ENCODE measurements at places on chromosomes 3 and 15.

GRCh38 chr15:40911141-40911540 lies 16.9 kb downstream of the VPS18 start:
- DNase-seq = no peak

DNA sequence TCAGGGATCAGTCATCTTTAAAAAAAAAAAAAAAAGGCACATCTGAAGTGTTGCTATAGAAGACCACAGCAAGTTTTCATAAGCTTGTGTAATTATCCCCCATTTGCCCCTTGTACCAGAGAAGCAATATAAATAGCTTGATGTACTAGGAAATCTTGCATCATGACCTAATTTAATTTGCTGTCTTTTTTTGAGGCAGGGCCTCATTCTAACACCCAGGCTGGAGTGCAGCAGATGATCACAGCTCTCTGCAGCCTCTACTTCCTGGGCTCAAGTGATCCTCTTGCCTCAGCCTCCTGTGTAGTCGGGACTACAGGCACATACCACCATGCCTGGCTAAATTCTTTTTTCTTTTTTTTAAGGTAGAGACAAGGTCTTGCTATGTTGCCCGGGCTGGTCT lies 88.7 kb downstream of the ARIH1 start:
- no peak for DNase-seq

DNA sequence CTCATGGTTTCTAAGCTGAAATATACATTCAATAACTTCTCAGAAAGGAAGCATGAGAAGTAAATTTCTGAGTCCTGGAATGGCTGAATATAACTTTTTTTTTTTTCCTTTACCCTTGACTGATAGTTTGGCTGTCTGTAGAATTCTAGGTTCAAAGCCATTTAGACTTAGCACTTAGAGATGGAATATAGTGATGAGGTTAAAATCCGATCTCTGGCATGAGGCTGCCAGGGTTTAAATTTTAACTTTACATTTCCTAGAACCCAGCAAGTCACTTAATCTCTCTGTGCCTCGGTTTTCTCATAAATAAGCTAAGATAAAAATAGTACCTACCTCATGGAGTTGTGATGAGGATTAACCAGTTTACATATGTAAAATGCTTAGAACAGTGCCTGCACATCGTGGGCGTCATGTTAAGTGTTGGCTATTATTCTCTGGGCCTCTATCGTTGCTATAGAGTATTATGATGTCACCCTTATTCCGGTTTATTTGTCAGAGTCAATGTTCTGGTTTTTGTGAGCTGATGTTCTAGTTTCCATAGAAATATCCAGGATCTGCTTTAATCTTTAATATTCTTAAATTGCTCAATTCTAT lies 199.8 kb upstream of the TLE3 start:
- DNase-seq = no peak

- no peak for DNase-seq
Measured at GRCh38 chr3:139353920-139354556, 10.2 kb downstream of the MRPS22 start.

DNA sequence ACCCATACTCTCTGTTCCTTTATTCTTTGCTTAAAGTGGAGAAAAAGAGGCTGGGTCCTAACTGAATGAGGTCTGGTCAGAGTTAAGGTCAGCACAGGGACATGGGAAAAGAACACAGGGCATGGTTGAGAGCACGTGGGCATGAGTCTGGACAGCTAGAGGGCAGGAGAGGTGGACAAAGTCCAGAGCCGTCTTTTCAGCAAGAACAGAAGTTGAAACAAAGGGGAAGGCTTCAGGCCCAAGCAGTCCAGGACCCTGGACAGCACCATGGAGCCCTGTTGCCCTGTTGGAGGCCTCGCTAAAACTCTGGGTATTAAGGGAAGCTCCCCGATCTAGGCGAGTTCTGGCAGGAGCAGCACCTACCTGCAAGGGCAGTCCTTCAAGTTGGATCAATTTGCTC lies 50.7 kb downstream of the XYLB start:
- DNase-seq = peak; percentile 3

DNA sequence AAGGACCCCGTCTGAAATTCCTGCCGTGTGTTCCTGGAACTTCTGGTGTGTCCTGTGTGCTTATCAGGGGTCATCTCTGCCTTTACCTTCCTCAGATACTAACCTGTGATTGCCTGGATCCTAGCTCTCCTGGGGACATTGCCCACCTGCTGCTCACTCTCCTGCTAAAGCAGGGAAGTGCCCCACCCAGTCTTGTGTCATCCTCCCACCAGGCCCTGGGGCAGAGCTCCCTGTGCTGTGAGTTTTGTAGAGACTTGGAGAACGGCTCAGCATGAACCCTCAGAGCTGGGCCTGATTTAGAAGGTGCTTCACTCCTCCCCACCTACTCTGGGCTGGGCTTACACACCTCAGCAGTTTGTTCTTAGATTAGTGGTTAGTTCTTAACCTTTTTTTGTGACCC lies 3.8 kb upstream of the TMEM44 start:
- no peak for DNase-seq

DNA sequence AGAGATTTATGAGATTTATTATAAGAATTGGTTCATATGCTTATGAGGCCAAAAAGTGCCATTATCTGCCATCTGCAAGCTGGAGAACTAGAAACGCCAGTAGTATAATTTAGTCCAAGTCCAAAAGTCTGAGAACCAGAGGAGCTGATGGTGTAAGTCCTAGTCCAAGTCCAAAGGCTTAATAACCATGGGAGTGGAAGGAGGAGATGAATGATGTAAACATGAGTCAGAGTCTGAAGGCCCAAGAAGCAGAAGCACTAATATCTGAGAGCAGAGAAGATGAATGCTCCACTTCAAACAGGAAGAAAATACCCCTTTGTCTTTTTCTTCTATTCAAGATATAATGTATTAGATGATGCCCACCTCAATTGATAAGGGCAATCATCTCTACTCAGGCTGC lies 185.7 kb downstream of the CGGBP1 start:
- no peak for DNase-seq

- no peak for DNase-seq
Measured at GRCh38 chr3:179599531-179599930, 4.9 kb downstream of the MRPL47 start.

DNA sequence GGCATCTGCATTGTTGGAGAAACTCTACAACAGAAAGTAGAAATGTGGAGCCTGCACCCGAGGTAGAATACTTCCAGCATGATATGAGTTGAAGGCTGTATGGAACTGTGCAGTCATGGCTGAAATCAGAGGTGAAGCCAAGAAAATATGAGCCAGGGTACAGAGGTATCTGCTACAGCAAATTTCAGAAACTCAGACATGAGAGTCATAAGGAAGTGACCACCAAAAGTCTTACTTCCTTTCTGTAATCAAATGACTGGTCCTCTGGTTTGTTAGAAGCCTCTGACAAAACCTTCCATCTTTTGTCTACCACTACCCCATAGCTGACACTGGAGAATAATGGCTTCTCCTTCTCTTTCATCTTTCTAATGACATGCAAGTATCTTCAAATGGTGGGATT lies 159.4 kb downstream of the TMEM108 start:
- no peak for DNase-seq

DNA sequence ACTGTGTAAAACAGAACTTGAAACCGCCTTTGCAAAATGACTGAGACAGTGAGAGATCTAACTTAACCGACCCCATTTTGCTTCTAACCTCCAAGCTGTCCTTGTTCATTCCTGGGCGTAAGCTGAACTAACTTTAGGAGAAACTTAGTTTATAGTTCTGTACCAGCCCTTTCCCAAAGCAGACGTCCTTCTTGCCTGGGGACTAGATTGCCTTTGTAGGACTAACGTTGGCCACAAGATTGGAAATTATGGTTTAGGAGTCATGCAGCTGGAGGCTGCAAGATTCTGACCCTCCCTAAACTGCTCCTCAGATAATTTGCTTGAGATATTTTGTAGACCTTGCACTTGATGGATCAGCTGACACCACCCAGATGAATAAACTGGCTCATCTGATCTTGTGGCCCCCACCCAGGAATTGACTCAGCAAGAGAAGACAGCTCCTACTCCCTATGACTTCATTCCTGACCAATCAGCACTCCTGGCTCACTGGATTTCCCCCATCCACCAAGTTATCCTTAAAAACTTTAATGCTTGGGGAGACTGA lies 219.9 kb upstream of the PROK2 start:
- no peak for DNase-seq

DNA sequence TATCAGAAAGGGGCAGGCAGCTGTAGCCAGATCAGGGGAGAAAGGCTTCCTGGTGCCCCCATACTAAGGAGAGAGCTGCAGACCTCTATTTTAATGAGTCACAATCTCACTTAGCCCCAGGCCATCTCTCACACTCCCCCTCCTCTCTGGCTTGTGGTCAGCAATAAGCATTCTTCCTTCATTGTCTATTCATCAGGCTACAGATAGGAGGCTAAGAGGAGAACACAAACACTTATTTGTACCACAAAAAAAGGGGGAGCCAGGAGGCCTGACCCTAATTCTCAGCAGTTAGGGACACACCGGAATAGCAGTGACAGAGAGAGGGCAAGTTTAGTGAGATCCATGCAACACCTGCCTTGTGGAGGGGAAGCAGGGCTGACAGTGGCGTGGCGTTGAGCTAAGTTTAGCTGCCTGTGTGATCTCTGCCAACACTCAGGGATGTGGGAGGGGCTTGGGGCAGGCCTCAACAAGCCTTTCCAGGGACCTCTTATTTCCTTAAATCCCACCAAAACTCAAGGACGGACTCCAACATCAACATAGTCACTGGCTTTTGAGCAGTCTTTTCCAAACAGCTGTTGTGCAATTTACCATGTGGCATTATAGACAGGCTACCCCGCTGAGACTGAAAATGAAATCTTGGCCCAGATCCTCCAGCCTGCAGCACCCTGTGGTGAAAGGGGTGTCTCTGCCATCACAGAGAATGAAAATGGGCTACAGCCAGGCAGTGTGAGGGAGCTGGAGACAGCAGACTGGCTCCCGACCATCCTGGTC lies 191.9 kb upstream of the TSC22D2 start:
- DNase-seq = no peak

- DNase-seq = no peak
Measured at GRCh38 chr15:70605606-70606410, 157.6 kb downstream of the UACA start.

GRCh38 chr3:195542316-195542697 lies 818 bp downstream of the PPP1R2 start:
- DNase-seq = no peak

DNA sequence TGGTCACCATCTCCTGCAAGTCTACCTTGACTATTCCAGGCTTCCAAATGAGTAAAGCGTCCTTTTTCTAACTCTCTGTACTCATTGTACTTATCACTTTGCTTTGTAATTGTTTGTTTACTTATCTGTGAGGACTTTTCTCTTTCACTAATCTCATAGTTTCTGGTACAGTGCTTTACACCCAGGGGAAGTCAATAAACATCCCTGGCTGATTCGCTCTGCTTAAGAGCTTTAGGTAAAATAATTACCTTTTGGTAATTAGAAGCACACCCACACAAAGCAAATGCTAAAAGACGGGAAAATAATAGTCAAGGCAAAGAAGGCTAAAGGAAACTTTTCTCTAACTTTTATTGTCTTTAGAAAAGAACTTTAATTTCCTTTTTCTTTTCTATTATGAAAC lies 466.9 kb upstream of the ROBO1 start:
- DNase-seq = no peak

DNA sequence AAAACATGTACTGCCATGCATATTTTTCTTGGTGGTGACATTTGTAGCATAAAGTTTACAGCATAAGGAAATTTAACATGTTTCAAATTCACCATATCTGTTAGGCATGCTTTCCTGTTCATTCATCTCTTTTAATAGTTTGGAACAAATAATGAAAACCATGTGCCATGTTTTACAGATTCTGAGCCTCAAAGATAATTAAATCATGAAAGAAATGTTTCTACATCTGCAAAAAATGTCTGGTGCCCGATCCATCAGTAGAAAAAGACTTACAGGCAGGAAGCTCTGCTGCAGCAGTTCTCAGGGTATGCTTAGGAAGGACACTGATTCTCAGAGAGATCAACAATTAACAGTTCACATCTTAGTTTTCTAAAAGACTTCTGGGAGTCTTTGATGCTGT lies 316.2 kb downstream of the IL5RA start:
- DNase-seq = no peak

DNA sequence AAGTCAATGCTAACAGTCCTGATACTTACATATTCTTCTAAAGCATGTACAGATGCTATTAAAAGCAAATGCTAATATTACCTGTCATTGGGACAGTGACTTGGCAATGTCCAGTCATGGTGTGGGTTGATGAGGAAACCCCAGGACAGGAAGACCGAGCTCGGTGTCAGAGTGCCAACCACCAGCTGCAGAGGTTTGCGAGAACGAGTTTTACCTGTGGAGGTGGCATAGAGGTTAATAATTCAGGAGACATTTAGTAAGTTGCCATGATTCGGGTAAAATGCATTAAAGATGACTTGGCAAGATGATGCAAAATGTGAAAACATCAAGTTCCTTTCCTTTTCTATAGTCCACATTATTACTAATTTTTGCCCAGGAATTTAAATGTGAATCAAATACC lies 94.5 kb downstream of the ABI3BP start:
- no peak for DNase-seq

- DNase-seq = no peak
Measured at GRCh38 chr3:184688251-184688881, 23.5 kb downstream of the MAGEF1 start.

- no peak for DNase-seq
Measured at GRCh38 chr3:56796202-56796601, 5.5 kb downstream of the ARHGEF3 start.

- no peak for DNase-seq
Measured at GRCh38 chr3:131619821-131620220, 117.0 kb upstream of the MRPL3 start.

- no peak for DNase-seq
Measured at GRCh38 chr3:161607056-161607455, 110.4 kb downstream of the OTOL1 start.

- peak; percentile 15 for DNase-seq
Measured at GRCh38 chr3:142211034-142211433, 14.4 kb downstream of the GK5 start.

- DNase-seq = no peak
Measured at GRCh38 chr3:32865383-32865782, 47.6 kb downstream of the TRIM71 start.

DNA sequence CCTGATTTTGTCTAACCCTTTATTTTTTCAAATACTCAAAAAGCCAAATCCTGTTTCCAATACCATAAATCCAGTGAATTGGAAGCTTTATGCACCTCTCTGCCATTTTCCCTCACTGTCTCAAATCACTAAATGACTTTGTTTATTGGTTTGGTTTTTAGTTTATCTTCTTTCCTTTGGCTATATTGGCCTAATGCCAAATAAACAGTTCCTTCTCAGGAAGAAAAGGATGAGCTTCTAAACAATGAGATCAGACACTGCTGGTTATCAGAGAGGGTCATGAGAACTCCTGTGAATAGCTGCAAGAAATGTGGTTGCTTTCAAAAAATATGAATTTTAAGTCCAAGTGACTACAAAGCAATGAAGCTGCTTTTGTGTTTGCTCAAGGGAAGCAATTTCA lies 359.9 kb downstream of the MECOM start:
- DNase-seq = no peak

Measured in activated T-cell treated with anti-CD3 and anti-CD28 coated beads, Interleukin-2, amount 50 U/mL, for 72 hours (primary cell).